ENCODE measurements at places on chromosomes 16 and 17. TPM values are rescaled to one million over a fixed set of nuclear protein-coding genes. Genes with fewer than 3 reads are reported as not detected.

- no peaks in the 10 kb centered on the region for H3K36me3 ChIP-seq
- DNase-seq, result no peak
- H3K27me3 ChIP-seq, result no peaks in the 10 kb centered on the region
- H3K4me1 ChIP-seq, result no peaks in the 10 kb centered on the region
- no peak overlapping the region for H3K4me3 ChIP-seq
- no peak overlapping the region for H3K27ac ChIP-seq
These were observed 2.5 kb downstream of the VAT1L start for GRCh38 chr16:77790912-77791311.

DNA sequence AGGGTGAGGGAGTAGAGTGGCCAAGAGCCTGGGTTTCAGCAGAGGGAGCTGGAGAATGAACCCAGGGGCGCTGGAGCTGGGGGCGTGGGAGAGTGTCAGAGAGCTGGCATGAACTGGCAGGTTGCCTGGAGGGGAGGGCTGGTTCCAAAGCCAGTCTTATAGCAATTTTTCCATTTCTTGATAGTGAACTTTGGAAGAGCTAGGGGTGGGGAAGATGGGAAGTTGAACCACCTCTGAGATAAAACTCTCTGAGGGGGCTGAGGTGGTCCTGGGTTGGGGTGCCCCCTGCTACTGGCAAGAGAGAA, 36.9 kb downstream of the ADGRG5 start:
- no peak for DNase-seq
- no peaks in the 10 kb centered on the region for H3K4me1 ChIP-seq
- H3K27me3 ChIP-seq, result no peaks in the 10 kb centered on the region
- H3K4me3 ChIP-seq, result no peak overlapping the region
- H3K27ac ChIP-seq, result no peak overlapping the region
- no peaks in the 10 kb centered on the region for H3K36me3 ChIP-seq

- H3K27ac ChIP-seq, result peak overlapping the region; percentile 93
- DNase-seq, result no peak
- peak overlapping the region; percentile 92 for H3K4me3 ChIP-seq
- H3K27me3 ChIP-seq, result no peaks in the 10 kb centered on the region
- peaks cover 26% of the 10 kb centered on the region for H3K4me1 ChIP-seq
These were observed 1.2 kb downstream of the GNA13 start for GRCh38 chr17:65055280-65055707.

GRCh38 chr16:10937068-10937859, 5.0 kb downstream of the DEXI start:
- H3K4me1 ChIP-seq, result peaks cover 56% of the 10 kb centered on the region
- peak overlapping the region; percentile 48 for H3K27ac ChIP-seq
- peak; percentile 72 for DNase-seq
- H3K36me3 ChIP-seq, result peaks cover 4% of the 10 kb centered on the region
- H3K27me3 ChIP-seq, result no peaks in the 10 kb centered on the region

GRCh38 chr17:55282741-55283140, 18.0 kb downstream of the HLF start:
- H3K4me3 ChIP-seq, result no peak overlapping the region
- H3K27me3 ChIP-seq, result no peaks in the 10 kb centered on the region
- DNase-seq, result no peak
- H3K4me1 ChIP-seq, result peaks cover 73% of the 10 kb centered on the region
- H3K27ac ChIP-seq, result peak overlapping the region; percentile 87
- no peaks in the 10 kb centered on the region for H3K36me3 ChIP-seq

DNA sequence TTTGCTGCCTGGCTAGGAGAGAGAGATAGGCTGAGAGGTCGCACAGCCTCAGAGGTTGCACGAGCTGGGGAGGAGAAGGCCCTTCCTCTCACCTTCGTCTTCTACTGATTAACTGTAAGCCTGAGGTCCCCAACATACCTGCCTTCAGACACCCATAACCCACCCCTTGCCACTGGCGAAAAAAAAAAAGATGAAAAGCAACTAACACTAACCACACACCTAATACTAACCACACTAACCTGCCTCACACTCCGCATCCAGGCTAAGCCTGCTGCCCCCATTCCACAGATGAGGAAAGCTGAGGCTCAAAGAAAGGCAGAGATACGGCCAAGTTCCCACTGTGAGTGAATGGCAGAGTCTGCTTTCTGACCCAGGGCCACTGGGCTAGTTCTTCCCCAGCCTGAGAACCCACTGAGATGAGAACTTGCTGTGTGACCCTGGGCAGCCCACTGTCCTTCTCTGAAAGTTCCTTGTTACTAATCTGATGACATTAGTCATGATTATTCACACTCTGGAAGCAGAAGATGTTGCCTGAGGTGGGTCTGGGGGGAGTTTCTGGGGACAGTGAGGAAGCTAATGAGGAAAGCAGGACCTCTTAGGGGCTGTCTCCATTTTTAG, 4.6 kb downstream of the IL21R start:
- H3K4me3 ChIP-seq, result no peak overlapping the region
- no peaks in the 10 kb centered on the region for H3K36me3 ChIP-seq
- DNase-seq, result no peak
- H3K27ac ChIP-seq, result no peak overlapping the region
- H3K27me3 ChIP-seq, result no peaks in the 10 kb centered on the region

DNA sequence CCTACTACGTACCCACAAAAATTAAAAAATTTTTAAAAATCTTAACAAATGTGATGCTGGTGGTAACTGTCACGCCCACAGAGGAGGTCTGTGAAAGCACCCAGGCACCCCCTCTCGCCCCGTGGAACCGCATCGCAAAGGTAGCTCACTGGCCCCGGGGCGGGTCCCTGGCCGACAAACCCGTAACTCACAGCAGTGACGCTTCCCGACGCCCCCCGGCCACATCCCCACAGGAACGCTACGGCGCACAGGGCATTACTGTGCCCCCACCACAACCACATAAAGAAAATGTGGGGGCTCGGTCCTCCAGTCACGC, 366 bp downstream of the ANKS3 start:
- no peak overlapping the region for H3K27ac ChIP-seq
- H3K36me3 ChIP-seq, result peaks cover 7% of the 10 kb centered on the region
- H3K4me1 ChIP-seq, result no peaks in the 10 kb centered on the region
- DNase-seq, result no peak
- H3K4me3 ChIP-seq, result peak overlapping the region; percentile 77
- no peaks in the 10 kb centered on the region for H3K27me3 ChIP-seq

DNA sequence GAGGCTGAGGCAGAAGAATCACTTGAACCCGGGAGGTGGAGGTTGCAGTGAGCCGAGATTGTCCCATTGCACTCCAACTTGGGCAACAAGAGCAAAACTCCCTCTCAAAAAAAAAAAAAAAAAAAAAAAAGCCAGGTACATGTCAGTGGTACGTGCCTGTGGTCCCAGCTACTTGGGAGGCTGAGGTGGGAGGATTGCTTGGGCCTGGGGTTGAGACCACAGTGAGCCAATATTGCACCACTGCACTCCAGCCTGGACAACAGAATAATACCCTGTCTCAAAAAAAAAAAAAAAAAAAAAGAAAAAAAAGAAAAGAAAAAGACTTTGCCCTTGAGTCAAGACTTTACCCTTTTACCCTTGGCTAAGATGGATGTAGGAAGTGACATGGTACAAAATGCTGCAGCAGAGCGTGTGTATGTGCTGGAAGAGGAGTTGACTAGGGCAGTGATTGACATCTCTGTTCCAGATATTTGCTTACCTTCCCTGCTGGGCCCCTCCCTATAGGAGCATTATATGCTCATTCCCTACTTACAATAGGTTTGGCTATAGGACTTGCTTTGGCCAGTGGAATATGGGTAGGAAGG, 10.6 kb downstream of the STX4 start:
- no peaks in the 10 kb centered on the region for H3K4me1 ChIP-seq
- H3K27me3 ChIP-seq, result no peaks in the 10 kb centered on the region
- H3K36me3 ChIP-seq, result peaks cover 17% of the 10 kb centered on the region
- no peak overlapping the region for H3K27ac ChIP-seq
- DNase-seq, result no peak
- H3K4me3 ChIP-seq, result no peak overlapping the region

DNA sequence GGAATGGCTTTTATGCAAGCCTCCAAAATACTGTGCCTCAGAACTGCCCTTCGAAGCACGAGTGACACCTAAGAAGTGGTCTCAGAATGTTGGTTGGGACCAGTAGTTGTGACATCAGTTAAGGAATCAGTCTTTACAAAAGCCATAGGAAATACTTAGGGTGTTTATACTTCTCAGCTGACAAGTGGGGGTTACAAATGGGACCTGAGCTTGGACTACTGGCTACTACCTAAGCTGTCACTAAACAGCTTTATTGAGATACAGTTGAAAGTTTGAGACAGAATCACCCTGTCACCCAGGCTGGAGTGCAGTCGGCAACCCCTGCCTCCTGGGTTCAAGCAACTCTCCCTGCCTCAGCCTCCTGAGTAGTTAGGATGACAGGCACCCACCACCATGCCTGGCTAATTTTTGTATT, 5.0 kb downstream of the RPL19 start:
- H3K4me1 ChIP-seq, result peaks cover 28% of the 10 kb centered on the region
- no peaks in the 10 kb centered on the region for H3K27me3 ChIP-seq
- H3K4me3 ChIP-seq, result no peak overlapping the region
- peaks cover 41% of the 10 kb centered on the region for H3K36me3 ChIP-seq
- DNase-seq, result no peak
- no peak overlapping the region for H3K27ac ChIP-seq

GRCh38 chr16:88005181-88005581, 53.9 kb downstream of the BANP start:
- H3K4me3 ChIP-seq, result no peak overlapping the region
- no peaks in the 10 kb centered on the region for H3K27me3 ChIP-seq
- H3K27ac ChIP-seq, result no peak overlapping the region

DNA sequence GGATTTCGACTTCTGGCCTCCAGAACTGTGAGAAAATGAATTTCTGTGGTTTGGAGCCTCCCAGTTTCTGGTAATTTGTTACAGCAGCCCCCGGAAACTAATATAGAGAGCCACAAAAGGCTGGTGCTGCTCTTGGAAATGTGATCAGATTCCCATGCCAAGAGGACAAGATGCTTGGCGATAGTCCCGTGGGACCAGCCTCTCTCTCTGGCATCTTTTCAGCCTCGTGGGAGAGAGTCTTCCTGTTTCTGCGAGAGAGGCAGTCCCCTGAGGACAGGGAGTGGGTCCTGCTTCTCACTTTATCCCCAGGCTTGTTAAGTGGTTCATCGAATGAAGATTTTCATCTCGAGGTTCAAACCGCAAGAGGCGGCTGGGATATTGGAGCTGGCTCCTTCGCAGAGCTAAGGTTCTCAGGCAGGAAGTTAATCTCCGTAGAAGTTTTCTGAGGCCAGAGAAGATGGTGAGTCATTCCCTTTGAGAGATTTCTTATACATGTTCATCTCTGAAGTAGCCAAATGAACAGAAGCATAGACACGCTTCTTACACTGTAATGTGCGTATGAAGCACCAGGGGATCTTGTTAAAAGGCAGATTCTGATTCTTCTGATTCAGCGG, 211.6 kb upstream of the SDK2 start:
- no peaks in the 10 kb centered on the region for H3K27me3 ChIP-seq
- no peak overlapping the region for H3K4me3 ChIP-seq
- no peaks in the 10 kb centered on the region for H3K36me3 ChIP-seq

Gene HYDIN
- 16.4 TPM for total RNA-seq

Gene CCL8
- not detected for total RNA-seq

Gene TAC4
- not detected for total RNA-seq

Data from thyroid gland (tissue), 4 donors.